ENCODE measurements at places on chromosomes 11 and 22. TPM values are rescaled to one million over a fixed set of nuclear protein-coding genes. Genes with fewer than 3 reads are reported as not detected.

MDK gene
- total RNA-seq = 10.2 TPM

KDM4E gene
- total RNA-seq = not detected

TOMM22 gene
- total RNA-seq = 42.9 TPM

DNA sequence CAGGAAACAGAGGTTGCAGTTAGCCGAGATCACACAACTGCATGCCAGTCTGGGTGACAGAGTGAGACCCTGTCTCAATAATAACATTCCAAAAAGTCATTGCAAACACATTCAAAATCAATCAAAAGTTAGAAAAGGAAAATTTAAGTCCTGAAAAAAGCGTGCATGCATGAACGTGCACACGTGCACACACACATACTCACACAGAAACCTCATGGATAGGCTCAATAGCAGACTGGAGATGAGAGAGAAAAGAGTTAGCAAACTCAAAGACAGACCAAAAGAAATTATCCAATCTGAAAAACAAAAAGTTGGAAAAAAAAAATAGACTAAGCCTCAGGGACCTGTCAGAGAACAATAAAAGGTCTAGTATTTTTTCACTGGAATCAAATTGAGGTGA, 1005.6 kb downstream of the TBC1D22A start:
- DNase-seq = no peak

DNA sequence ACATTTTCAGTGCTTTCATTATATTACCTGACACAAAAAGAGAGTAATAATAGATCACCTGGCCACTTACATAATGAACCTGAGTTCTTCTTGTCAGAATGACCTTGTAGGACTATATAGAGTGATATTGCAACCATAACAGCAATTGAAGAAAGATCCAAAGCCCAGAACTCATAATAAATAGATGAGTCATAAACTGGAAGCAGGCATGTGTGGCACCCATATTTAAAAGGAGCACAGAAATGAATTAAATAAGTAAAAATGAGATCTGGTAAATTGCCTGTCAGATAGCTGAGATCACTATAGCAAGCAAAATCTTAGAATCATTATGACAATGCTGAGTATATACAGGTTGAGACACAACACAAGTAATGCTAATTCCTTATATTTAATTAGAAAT, 331.8 kb downstream of the AASDHPPT start:
- DNase-seq = no peak

- DNase-seq = no peak
Observed at GRCh38 chr22:42764895-42765363, 44.3 kb upstream of the A4GALT start.

DNA sequence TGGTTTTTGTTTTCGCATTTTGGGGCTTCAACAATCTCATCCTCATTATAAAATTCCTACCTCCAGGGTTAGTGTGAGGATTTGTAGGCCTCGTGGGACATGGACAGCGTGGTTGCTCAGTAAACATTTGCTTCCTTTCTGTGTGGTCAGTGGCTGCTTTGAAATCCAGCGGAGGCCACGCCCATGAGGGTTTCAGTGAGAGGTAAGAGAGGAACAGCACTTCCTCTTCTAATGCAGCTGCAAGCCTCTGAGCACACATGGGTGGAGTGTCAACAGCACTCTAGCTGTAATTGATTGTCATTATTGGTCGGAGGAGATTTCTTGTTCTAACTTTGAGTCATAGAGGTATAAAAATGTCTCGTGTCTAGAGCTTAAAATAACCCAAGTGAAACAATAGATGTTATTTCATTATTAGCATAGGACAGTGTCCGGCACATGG, 6.0 kb upstream of the ARHGAP42 start:
- DNase-seq = peak; percentile 70

SYT7 gene
- total RNA-seq = 34.4 TPM

DCUN1D5 gene
- total RNA-seq = 107 TPM

NPTXR gene
- total RNA-seq = under 0.01 TPM

DNA sequence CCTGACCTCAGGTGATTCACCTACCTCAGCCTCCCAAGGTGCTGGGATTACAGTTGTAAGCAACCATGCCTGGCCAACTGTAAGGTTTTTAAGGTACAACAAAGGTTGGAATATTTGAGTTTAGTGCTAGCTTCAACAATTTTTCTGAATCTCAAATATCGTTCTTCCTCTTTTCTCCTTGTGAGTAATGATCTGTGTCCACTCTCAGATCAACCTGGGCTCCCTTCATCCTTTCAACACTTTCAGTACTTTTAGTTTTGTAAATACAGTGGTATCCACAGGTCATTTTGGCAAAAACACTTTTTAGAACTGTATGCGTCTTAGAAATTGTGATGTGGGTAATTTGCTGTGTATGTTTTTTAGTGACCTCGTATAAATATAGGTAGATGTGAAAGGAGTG, 7.9 kb downstream of the PACS1 start:
- no peak for DNase-seq

MAJIN gene
- total RNA-seq = not detected

EMID1 gene
- total RNA-seq = not detected

TRIM48 gene
- total RNA-seq = not detected

DNA sequence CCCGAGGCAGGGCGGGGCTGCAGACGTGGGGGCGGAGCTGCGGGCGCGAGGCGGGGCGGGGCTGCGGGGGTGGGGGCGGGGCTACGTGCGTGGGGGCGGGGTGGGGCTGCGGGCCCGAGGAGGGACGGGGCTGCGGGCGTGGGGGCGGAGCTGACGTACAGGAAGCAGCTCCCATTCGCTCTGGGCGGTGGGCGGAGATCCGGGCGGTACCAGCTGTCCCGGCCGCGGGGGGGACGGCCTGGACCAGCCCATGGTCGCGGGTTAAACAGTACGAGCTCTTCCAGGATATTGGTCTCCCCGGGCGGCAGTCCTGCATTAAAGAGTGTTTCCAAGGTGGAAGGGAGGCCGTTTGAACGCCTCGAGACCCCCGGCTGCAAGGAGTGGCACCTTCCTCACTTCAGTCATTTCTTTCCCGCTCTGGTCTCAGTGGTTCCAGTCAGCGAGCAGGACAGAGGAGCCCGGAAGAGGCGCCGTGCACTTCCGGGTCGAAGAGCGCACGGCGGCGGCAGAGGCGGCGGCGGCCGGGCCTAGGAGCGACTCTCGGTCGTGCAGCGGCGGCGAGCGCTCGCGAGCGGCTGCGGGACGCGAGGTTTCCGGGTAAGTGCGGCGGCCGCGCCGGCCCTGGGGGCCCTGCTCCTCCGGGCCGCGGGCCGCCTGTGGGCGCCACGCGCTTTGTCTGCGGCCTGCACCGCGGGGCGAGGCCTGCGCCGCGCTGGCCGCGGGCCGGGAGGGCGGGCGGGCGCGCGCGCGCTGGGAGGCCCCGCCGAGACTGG, at the start of gene PHRF1:
Gene PHRF1 (plus strand): TSS at position 475 of the 773 bp plus-strand sequence. CDS start 5,043 bp downstream, outside the sequence.
- peak; percentile 77 for DNase-seq

- DNase-seq = no peak
Observed at GRCh38 chr22:27677905-27678458, 123.6 kb downstream of the MN1 start.
